ENCODE measurements at places on chromosomes 1 and 21.

- no peak for DNase-seq
Measured at GRCh38 chr1:42833981-42834380, 12.4 kb upstream of the ZNF691 start.

DNA sequence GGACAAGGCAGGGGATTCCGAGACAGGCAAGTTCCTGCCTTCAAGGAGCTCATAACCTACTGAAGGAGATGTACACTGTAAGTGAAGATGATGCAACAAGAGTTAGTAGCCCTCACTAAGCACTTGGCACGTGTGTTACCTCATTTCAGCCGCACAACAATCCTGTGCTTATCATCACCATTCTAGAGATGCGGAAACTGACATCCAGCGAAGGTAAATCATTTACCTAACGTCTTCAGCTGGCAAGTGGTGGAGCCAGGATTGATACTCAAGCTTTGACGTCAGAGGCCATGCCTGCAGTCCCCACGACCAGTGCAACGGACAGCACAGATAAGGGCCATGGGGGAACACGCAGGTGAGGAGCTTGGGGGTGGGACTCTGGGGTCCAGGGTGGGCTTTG lies 2.9 kb upstream of the UBXN10 start:
- no peak for DNase-seq

- DNase-seq, result no peak
Measured at GRCh38 chr1:156248323-156248683, 447 bp upstream of the PAQR6 start.

- DNase-seq, result no peak
Measured at GRCh38 chr1:95067062-95067461, 5.7 kb downstream of the ALG14 start.

- no peak for DNase-seq
Measured at GRCh38 chr1:34781844-34782391, 904 bp downstream of the GJB3 start.

All from muscle of arm (tissue), 14 donors.